ENCODE measurements at places on chromosomes 5 and 9.

GRCh38 chr5:54206580-54207229 lies 103.7 kb downstream of the ARL15 start:
- no peak for DNase-seq

DNA sequence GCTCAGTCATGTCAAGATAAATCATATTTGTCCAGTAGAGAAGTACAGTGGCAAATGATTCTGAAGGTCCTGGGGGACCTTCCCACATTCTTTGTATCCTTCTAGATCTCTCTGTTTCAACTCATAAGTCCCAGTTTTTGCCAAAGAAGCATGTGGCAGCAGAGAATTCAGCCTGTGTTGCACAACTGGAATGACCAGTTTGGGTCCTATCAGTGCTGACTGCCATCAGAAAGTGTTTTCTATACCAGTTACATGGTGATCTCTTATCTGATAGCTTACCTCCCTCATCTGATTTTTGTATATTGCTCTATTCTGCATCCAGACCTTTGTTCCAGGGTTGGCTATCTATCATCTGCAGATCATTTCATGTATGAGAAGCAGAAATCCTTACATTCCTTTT lies 21.7 kb downstream of the GM2A start:
- no peak for DNase-seq

DNA sequence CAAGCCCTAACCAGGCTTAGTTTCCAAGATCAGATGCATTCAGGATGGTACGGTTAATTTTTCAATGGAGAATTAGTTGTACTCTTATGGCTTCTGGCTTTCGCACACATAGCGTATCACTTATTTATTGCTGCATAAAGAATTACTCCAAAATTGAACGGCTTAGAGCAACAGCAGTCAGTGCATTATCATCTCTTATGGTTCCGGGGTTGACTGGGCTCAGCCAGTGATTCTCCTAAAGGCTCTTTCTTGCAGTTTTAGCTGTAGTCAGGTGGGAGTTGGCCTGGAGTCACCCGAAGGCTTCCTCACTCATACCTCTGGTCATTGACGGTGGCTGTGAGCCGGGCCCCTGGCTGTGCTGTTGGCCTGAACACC lies 595 bp upstream of the GRHPR start:
- DNase-seq: no peak

GRCh38 chr9:89594811-89595550 lies 9.8 kb upstream of the GADD45G start:
- no peak for DNase-seq

- DNase-seq: no peak
Observed at GRCh38 chr5:1217596-1218206, 7.5 kb upstream of the SLC6A18 start.

DNA sequence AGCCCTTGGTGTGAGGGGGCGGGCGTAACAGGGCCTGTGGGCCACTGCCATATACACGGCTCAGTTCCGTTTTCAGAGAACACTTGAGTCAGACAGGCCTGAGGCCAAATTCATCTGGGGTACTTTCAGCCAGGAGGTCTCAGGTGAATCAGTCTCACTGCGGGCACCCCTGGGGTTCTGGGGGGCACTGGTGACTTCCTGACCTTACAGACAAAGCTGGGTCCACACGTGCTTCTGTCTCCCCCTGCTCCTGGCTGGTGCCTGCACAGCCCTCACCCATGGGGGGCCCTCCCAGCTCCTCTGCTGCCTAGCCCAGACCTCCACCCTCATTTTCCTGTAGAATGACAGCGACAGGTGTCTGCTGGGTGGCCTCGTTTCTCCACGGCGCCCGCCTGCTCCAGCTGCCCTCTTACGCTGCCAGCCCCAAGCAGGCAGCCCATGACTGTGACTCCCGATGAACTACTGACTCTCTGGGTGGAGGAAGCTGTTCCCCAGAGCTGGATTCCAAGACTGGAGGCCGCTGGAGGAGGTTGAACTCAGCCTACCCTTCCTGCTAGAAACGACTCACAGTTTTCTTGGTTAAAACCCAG lies 374.1 kb upstream of the IRX4 start:
- DNase-seq: no peak

DNA sequence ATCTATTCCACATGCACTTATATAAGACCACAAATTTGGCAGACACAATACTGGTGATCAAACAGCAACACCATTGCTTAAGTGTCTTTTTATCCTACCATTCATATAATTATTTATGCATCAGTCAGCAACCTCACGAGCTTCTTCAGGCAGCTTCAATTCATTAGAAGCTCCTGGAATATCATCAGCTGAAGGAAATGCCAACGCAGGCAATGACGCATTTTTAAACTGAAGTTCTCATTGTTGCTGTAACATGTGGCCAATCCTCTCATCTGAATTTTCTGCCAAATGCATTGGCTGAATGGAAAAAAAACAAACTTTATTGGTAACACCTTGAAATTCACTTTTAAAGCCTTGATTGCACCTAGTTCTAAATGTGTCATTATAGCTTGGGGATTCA lies 376.4 kb upstream of the RGMB start:
- no peak for DNase-seq

- DNase-seq: no peak
Observed at GRCh38 chr5:389891-390622, 52.9 kb upstream of the EXOC3 start.

DNA sequence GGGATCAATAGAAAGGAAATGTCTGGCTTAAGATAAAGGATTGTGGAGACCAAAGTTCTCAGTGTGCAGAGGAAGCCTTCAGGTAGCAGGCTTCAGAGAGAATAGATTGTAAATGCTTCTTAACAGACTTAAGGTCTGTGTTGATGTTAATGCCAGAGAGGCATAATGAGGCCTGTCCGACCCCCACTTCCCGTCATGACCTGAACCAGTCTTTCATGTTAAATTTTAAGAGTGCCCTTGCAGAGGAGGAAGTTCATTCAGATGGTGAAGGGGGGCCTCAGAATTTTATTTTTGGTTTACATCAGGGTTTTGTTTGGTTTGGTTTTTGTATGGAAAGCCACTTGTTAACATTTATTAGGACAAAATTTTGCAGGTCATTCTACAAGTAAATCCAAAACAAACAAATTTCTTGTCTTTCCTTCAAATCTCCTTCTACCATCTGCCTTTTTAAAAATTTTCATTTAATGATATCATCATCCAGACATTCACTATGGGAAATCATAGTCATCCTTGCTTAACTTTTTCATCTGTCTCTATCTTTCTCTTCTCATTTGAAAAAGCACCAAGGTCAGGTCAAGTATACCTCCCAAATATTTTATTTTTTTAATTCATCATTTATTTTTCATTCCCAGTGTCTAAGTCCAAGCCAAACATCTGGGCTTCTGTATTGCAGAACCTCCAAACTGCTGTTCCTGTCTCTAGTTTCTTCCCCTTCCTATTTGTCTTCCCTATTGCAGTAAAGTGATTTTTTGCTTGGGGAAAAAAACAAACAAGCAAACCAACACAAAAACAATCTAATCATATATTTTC lies 6.9 kb upstream of the ABCA1 start:
- DNase-seq: no peak

GRCh38 chr5:138109463-138110265 lies 25.8 kb downstream of the WNT8A start:
- DNase-seq: no peak

- DNase-seq: no peak
Observed at GRCh38 chr5:432928-433791, 9.8 kb upstream of the EXOC3 start.

- DNase-seq: peak; percentile 10
Observed at GRCh38 chr9:72476617-72477437, 44.6 kb upstream of the TMC1 start.

DNA sequence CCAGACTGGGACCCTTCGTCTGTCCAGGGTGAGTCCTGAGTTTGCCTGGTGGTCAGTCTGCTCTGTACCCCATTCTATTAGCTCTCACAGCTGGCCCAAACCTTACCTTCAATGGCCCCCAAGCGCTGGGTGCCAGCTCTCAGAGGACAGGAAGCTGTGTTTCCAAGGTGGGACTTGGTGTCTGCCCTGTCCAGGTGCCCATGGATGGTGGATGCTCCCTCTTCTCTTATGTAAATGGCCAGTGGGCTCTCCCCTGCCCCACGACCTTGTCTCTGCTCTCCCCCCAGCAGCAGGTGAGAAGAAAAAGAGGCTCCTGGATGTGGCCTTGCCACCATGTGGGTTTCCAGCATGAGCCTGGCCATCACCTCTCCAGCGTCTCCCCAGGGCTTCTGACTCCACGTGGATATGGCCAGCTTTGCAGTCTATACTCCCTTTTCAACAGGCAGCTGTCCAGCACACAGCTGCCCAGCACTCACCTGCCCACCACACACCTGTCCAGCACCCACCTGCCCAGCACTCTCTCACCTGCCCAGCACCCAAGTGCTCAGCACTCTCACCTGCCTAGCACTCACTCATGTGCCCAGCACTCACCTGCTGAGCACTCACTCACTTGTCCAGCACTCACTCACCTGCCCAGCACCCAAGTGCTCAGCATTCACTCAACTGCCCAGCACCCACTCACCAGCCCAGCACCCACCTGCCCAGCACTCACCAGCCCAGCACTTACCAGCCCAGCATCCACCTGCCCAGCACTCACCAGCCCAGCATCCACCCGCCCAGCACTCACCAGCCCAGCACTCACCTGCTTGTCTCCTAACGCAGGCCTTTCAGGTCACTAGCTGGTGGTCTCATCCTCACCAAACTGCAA lies 136.2 kb upstream of the IRX2 start:
- DNase-seq: no peak

GRCh38 chr5:124402144-124402581 lies 344.3 kb downstream of the ZNF608 start:
- DNase-seq: no peak

DNA sequence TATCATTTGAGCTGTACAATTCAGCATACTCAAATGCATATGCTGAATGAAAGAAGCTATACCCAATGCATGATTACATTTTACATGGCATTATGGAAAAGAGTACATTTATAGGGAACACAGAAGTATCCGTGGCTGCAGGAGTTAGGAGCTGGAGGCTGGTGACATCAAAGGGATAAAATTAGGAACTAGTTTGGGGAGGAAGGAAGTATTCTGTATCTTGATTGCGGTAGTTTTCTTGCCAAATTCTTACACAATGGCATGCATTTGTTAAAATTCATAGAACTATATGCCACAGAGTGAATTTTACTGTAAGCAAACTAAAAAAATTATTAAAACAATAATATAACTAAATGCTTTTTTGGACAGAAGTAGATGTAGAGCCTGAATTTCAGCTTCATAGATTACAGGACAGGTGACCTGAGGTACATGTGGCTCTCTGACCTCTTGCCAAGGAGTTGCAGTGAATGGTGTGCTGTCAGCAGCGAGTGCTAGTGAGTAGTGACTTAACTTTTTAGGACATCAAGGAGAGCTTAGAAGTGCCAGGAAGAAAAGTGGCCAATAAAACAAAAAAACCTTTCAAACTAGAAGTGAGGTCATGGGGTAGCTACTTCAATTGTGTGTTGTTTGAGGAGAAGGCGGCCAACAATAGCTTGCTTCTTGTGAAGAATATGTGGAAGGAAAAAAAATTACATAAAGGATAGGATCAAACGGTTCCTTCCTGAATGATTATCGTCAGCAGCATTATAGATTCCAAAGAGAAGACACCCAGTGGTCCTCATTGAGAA lies 514.9 kb upstream of the CLINT1 start:
- no peak for DNase-seq

DNA sequence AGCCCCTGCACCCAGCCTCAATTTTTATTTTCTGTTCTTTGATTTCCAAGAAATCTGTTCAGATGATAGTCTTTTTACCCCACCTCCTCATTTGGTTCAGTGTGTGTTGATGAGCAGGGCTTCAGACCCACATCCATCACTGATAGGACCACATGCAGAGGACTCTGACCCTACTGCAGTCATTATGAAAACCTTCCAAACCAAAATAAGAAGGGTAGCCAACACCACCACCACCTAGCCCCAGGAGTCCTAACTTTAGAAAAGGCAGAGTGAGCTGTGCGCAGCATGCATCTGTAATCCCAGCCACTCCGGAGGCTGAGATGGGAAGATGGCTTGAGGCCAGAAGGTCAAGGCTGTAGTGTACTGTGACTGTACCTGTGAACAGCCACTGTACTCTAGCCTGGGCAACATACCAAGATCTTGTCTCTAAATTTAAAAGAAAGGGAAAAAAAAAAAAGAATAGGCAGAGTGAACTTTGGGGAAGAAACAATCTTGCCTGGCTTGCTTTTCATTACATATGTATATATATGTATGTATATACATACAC lies 13.0 kb downstream of the CDKN2AIPNL start:
- DNase-seq: no peak

DNA sequence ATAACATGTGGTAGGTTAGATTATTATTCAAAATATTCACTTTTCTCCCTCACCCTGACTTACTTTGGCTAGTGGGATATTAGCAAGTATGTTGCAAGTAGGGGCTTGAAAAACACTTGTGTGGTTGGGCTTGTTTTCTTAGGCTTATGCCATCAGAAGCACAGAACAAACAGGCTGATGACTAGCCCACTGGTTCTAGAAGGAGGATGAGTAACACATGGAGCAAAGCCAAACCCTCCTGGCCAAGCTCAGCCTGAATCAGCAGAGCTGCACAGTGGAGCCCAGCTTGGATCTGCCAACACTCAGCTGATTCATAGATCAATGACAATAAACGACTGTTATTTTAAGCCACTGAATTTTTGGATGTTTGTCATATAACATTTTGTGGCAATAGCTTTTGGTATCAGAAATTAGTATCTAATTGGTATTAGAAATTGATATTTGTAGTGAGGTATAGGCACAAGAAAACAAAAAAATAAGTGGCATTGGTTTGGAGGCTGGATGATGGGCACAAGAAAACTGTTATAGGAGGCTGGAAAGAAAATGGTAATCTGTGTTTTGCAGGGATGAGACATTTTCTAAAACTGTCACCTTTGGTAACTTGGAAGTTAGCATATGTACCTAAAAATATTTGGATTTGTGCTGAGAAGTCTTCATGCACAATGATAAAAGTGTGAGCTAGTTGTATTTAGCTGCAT lies 46.1 kb upstream of the ZBED3 start:
- no peak for DNase-seq

DNA sequence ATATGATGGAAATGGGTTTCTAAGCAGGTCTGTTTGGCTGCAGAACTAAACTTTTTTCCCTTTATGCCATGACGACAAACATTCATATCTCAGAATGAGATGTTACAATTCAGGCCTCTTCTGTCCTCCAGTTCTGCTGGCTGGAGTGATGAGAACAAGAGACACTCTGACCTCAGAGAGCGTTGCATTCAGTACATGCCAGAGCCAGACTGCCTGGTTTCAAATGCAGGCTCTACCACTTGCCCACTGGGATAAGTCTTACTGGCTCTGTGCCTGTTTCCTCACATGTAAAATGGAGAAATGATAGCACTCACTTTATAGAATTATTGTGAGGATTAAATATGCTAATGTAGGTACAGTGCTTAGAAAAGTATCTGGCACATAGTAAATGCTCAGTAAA lies 24.8 kb upstream of the TOMM5 start:
- no peak for DNase-seq
